ENCODE measurements at places on chromosomes 4 and X.

DNA sequence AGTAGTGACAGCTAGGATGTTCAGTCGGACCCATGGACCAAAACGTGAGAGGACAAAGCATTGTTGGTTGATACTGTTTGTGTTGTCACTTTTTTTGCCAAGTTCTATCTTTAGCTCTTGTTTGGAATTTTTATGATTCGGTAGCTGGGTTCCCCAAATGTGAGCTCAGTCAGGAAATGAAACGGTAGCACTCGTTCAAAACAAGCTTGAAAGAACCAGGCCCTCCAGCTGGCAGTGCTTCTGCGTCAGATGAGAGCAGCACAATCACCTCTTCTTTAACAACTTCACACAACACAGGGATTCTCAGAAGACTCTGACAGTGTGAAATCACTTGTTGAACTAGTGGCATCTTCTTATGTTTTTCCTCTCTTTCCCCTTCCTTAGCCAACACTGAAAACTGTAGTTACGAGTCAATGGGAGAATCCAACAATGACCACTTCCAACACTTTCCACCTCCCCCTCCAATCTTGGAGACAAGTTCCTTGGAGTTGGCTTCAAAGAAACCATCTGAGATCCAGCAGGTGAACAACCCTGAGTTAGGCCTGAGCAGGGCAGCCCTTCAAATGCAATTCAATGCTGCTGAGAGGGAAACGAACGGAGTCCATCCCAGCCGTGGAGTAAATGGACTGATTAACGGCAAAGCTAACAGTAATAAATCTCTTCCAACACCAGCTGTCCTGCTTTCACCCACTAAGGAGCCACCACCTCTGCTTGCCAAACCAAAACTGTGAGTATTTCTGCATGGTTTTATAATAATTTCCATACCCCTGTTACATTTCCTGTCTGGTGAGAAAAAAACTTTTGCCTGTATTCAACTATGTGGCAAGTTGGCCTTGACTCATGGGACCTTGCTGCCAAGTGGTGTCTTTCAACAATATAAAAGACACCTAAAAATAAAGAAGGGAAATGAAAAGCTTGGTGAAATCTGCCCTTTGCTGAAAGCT lies 214.6 kb downstream of the PALLD start:
- DNase-seq: no peak

- no peak for DNase-seq
These were observed 105.5 kb upstream of the SPOCK3 start for GRCh38 chr4:167339781-167340180.

DNA sequence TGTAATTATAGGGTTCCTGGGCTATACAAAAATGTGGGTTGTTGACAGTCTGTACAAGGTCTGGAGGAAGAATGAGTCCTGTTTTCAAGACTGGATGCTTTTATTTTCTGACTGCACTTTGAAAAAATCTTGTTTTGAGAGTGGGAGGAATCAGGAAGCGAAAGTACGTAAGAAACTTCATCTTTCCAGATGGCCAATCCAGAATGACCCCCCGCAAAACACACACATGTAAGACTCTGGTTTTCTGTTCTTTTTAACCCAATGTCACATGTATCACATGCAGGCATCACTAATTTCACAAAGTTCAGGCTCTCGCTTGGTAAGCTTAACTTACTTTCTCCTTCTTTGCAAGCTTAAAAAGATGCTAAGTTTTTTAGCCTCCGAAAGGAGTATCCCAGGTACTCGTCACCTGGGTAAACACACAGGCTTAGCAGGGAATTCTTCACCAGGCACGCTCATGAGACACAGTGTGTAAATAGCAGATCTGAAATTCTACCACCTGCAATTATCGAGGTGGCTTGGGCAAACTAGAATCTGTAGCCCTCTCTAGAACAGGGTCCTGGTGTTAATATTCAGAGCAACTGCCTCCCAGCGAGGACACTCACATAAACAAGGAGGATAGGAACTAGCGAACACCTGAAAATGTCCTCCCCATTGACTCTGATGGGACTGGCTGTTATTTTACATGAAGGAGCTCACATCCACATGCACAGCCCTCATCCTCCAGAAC lies 90.7 kb downstream of the NSUN7 start:
- no peak for DNase-seq

GRCh38 chr4:15725608-15726007 lies 22.7 kb downstream of the BST1 start:
- no peak for DNase-seq

DNA sequence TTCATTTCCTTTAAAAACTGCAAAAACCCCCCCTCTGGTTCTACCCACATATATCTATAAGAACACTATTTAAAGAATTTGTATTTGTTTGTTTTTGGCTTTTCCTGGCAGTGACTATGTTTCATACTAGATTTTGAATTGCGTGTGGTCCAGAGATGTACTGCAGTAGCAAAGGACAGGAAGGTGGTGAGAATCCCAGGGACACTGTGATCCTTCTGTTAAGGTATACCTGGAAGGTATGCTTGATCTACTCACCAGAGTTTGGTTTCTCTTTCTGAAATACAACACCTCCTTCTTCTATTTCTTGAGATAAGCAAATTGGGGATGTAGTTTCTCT lies 129.6 kb upstream of the RASGEF1B start:
- DNase-seq: no peak

- no peak for DNase-seq
These were observed 68.3 kb downstream of the PJA1 start for GRCh38 chrX:69096963-69097362.

GRCh38 chr4:147335183-147335582 lies 145.7 kb upstream of the EDNRA start:
- DNase-seq: no peak

GRCh38 chr4:4842476-4843441 lies 16.7 kb upstream of the MSX1 start:
- DNase-seq: no peak

GRCh38 chrX:11470250-11470974 lies 177.2 kb downstream of the AMELX start:
- DNase-seq: no peak

- DNase-seq: no peak
These were observed 43.1 kb upstream of the BCOR start for GRCh38 chrX:40140706-40141499.

- no peak for DNase-seq
These were observed 117.6 kb downstream of the FGF16 start for GRCh38 chrX:77564823-77565222.

DNA sequence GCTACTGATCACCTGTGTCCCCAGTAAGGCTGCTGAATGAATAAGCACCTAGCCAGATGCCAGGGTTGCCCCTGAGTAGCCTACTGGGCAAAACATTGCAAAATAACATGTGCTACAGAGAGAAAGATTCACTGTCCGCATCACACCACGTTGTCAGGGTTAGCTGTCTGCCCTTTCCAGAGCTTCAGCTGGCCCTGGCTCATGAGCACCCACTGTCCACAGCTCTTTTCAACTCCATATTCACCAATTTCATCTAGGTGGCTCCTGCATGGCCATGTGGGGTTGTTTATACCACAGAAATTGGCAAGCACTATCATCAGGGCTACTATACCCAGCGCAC lies 227.7 kb upstream of the PSAPL1 start:
- no peak for DNase-seq

DNA sequence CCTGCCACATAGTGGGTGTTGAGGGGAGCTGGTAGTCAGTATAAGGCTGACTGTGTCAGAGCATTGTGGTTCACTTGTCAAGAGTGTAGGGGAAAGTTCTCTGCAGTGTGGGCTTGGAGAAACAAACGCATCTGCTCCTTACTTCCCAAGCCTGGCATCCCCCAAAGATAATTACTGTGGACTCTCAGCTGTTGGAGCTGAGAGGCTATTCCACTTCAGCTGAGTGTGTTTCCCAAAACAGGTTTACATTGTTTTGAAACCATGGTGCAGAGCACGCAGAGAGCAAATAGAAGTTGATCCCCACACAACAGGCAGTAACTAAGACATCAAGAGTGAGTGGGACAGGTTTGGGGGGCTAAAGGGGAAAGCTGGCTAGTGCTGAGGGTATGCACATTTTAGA lies 181.0 kb upstream of the EOLA2 start:
- no peak for DNase-seq

GRCh38 chrX:144637731-144638130 lies 609.6 kb upstream of the SPANXN1 start:
- no peak for DNase-seq

DNA sequence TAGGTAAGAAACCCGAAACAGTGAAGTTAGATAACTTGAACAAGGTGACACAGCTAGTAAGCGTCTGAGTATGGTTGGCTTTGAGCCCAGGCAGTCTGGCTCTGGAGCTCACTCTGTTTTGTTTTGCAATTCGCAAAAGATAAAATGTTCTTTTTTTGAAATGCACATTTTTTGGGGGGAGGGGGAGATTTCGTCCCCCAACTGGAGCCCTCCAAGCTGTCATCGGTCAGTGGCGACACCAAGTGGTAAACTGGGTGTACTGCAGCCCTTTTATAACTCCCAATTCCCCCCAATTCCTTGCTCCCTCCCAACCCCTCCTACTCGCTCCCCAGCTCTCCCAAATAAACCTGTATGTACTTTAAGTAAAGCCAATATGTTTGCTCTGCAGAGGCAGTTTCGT lies 2.8 kb upstream of the CLCN5 start:
- no peak for DNase-seq

DNA sequence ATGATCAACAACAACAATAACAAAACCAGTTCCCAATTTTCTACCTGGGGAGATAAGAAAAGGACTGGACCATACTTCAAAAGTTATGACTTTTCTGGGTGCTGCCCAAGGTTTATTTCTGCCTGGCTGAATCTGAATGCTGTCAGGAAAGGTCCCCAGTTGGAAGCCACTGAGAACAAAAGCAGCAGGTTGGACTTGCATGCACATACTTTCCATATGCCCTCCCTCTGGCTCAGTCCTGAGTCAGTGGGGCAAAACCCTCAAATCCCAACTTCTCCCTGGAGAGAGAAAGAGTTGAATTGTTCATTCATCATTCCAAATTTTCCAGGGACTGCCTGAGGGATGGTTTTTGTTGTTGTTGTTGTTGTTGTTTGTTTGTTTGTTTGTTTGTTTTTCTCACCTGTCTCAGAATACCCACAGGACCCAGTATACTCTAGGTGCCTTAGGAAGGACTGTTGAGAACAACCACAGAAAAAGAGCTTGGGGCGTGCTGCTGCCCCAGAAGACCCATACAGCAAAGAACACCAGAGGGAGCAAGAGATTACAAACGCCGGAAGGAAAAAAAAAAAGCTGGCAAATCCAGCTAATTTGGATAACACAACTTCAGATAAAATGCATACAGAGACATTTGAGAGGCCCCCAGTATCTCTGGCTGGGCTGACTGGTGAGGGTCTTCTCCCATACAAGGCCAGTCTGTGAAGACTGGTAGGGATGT lies 138.9 kb upstream of the INPP4B start:
- no peak for DNase-seq

DNA sequence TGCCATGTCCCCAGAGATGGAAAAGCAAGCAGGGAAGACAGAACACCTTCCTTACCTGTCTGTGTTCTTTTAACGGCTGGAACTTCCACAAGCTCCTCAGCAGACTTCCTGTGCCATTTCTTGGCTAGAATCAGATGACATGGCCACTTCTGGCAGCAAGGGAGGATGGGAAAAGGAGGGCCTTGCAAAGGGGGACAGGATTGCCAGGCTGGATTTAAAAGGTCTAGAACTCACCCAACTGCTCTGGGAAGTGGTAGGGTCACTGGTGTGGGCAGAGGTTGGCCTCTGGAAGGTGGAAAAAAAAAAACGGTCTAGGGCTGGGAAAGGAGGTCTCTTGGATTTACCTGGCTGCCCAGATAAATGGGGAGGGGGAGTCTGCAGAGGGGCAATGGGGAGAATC lies 1.6 kb upstream of the USP11 start:
- DNase-seq: no peak

DNA sequence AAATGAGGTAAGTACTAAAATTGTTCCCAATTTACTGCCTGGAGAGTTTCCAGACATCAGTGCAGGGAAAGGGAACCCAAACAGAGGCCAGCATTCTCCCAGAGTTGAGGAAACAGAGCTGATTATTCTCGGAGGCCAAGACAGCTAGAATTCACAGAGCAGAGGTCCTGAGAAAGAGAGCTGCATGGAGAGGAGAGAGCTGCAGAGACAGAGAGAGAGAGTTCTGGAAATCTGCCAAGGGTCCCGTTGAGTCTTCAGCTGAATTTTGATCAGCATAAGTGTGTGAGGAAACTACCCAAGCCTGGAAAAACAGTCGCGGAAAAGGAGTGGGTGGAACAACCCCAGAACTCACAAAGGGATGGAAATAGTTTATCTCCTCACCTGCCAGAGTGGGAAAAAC lies 43.8 kb upstream of the GPR173 start:
- no peak for DNase-seq

- DNase-seq: no peak
These were observed 6.4 kb upstream of the VAMP7 start for GRCh38 chrX:155874571-155875244.

DNA sequence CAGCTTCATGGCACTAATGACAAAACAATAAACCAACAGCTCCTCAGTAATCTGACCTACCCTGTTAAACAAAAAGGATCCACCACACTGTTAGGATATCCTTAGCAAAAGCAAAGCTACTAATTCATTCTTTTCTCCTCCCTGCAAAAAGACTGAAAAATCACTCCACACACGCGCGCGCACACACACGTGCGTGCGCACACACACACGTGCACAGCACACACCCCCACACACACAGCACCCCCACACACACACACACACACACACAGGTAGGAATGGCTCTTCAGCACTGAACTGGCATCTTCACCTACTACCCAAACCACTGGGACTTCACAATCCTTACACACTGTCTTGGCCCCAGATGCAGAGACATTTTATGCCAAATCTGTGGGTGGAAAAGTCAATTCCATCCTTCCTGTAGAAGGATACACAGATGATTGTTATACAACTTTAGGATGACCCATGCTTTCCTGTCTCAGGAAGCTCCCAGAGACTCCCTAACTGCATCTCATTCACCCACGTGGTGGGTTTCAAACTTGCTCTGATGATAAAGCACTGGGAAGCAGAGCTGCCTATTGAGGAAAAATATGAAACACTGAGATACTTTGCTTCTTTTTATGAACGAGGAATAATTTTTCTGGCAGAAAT lies 102.5 kb downstream of the TSPAN5 start:
- no peak for DNase-seq

GRCh38 chr4:183721207-183722081 lies 62.4 kb downstream of the TRAPPC11 start:
- peak; percentile 26 for DNase-seq

- DNase-seq: no peak
These were observed 1.4 kb downstream of the MAGED1 start for GRCh38 chrX:51894697-51895336.

GRCh38 chr4:44629280-44629866 lies 22.1 kb downstream of the YIPF7 start:
- DNase-seq: no peak

DNA sequence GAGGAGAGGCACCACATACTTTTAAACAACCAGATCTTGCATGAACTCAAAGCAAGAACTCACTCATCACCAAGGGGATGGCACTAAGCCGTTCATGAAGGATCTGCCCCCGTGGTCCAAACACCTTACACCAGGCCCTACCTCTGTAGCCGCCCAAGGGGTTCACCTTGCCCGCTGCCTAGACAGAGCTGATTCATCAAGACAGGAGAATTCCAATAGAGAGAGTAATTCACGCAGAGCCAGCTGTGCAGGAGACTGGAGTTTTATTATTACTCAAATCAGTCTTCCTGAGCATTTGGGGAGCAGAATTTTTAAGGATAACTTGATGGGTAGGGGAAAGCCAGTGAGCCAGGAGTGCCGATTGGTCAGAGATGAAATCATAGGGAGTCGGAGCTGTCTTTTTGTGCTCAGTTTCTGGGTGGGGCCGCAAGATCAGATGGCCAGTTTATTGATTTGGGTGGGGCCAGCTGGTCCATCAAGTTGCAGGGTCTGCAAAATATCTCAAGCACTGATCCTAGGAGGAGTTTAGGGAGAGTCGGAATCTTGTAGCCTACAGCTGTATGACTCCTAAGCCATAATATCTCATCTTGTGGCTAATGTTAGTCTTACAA lies 364.7 kb downstream of the PCDH7 start:
- no peak for DNase-seq

Measured in activated T-helper 1 cell treated with anti-CD3 and anti-CD28 coated beads, Interleukin-2, amount 50 U/mL, for 16 hours (primary cell).